ENCODE measurements at places on chromosomes 3 and 15.

DNA sequence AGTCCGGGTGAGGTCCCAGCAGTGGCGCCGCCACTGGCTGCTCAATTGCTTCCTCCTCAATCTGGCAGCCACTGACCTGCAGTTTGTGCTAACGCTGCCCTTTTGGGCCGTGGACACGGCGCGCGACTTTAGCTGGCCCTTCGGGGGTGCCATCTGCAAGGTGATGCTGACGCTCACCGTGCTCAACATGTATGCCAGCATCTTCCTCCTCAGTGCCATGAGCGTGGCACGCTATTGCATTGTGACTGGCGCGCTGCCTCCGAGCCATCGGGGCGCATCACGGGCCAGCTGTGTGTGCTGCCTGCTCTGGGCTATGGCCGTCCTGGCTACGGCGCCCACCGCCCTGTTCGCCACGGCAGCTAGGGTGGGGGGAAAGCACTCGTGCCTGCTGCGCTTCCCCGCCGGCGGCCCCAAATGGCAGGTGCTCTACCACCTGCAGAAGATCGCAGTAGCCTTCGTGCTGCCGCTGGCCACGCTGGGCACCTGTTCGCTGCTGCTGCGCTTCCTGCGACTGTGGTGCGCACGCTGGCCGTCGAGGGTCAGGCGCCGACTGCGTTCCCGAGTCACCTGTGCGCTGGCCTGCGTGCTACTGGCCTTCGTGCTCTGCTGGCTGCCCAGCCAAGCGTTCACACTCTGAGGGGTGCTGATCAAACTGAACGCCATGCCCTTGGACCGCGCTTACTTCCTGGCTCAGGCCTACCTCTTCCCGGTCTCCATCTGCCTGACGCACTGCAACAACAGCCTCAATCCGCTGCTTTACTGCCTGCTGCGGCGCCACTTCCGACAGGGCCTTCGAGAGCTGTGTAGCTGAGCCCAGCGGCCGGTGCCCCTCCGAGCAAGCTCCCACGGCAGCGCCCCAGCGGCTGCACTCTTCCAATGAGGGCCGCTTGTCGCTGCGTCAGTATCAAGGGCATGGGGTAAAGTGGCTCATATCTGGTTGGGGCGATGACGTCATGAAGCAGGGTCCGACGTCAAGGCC, 20.3 kb upstream of the ADAMTS7 start:
- DNase-seq, result no peak

DNA sequence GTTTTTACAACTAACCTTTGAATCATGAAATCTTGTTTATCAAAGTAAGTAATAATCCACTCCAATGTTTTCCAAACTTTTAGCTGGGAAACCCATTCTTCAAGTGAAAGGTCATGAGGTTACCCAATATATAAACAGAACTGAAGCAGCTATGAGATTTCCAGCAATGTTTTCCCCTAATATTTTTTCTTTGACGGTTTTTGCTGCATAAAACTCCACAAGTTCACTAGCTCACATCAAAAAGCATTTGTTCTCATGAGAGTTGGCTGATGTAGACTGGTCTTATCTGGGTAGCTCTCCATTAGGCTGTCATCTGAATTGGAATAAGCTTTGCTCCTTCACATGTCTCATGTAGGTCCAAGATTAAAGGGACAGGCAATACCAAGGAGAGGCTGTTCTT, 241.2 kb upstream of the LRRC3B start:
- no peak for DNase-seq

GRCh38 chr3:29773481-29773880, 492.6 kb downstream of the RBMS3 start:
- no peak for DNase-seq

GRCh38 chr15:99104788-99105513, at the start of gene SYNM:
Gene SYNM, plus strand, starts transcription at chr15:99105080. Its CDS starts 120 bp downstream, at chr15:99105200.
- peak; percentile 75 for DNase-seq

- DNase-seq, result no peak
Measured at GRCh38 chr15:25568751-25569150, 129.9 kb upstream of the UBE3A start.

DNA sequence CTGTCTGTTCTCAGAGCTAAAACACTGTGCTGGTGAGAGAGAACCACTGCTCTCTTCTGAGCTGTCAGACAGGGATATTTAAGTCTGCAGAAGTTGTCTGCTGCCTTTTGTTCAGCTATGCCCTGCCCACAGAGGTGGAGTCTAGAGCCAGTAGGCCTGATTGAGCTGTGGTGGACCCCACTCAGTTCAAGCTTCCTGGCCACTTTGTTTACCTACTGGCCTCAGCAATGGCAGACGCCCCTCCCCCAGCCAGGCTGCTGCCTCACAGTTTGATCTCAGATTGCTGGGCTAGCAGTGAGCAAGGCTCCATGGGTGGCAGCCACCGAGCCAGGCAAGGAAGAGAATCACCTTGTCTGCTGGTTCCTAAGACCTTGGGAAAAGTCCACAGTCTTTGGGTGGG, 21.0 kb upstream of the CACNA1D start:
- no peak for DNase-seq

- no peak for DNase-seq
Measured at GRCh38 chr15:36791844-36792571, 212.6 kb downstream of the CDIN1 start.

- DNase-seq, result no peak
Measured at GRCh38 chr3:178823591-178824246, 247.9 kb downstream of the ZMAT3 start.

DNA sequence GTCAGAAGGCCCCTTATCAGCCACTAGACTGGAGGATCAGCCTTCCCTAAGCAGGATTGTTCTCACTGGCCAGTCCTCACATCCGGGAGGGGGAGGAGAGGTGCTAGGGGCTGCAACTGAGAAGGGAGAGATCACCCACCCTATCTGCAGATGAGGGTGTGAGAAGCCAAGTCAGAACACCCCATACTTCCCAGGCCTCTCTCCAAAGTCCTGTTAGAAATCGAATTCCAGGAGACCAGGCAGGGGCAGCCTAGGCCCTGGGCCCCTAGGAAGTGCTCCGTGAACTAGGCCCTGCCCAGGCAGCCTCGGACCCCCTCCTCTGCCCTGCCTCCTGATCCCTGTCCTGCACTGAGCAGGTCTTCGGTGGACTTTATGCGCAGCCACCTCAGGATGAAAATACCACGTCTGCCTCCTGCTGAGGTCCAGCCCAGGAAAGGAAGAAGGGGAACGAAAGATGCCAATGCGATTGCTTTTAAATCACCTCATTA, 933 bp downstream of the DZIP1L start:
- peak; percentile 10 for DNase-seq
